ENCODE measurements at places on chromosomes 6 and 20.

DNA sequence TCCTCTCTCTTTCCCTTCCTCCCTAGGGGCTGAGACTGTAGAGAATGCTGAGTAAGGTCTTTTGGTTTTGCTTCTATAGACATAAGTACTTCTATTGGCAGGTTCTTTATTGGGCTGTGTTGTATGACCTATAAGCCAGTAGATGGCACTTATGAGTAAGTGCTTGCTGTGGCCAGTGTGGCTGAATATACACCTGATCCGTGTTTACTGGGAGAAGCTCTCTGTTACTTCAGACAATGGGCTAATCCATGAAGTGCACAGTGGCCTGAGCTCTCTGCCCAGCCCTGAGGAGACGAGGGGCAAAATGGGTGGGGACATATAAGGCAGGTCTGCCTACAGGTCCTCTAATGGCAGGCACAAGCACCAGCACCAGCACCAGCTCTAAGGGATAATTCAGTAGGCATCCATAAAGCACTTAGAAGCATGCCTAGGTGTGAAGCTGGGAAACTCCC, 610.3 kb downstream of the RNF144B start:
- DNase-seq: peak; percentile 49

- no peak for DNase-seq
These were observed 54.4 kb downstream of the FAM184A start for GRCh38 chr6:119024111-119024510.

DNA sequence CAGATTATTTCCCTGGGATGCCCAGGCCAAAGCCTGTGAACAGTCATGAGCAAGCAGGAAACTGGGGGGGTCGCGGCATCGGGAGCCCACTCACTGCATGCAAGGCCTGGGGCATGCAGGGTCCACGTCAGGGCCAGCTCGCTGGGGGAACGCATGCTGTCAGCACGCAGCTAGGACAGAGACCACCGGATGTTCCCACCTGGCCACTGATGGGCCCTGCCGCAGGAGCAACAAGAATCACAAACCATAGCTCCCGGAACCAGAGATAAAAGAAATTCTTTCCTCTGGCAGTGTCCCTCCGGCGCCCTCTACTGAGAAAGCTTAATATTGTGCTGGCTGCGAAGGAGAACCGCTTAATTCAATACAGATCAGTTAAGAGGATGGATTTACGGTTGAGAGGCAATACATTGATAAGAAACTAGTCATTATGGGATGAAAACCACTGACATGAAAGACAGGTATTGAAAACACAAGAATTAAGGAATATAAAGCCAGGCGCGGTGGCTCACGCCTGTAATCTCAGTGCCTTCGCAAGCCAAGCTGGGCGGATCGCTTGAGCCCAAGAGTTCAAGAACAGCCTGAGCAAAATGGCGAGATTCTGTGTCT, 32.6 kb downstream of the C6orf15 start:
- peak; percentile 62 for DNase-seq

- DNase-seq: no peak
These were observed 61.6 kb upstream of the SNX9 start for GRCh38 chr6:157761331-157761921.

- DNase-seq: no peak
These were observed 118.0 kb downstream of the NFATC2 start for GRCh38 chr20:51424270-51425117.

DNA sequence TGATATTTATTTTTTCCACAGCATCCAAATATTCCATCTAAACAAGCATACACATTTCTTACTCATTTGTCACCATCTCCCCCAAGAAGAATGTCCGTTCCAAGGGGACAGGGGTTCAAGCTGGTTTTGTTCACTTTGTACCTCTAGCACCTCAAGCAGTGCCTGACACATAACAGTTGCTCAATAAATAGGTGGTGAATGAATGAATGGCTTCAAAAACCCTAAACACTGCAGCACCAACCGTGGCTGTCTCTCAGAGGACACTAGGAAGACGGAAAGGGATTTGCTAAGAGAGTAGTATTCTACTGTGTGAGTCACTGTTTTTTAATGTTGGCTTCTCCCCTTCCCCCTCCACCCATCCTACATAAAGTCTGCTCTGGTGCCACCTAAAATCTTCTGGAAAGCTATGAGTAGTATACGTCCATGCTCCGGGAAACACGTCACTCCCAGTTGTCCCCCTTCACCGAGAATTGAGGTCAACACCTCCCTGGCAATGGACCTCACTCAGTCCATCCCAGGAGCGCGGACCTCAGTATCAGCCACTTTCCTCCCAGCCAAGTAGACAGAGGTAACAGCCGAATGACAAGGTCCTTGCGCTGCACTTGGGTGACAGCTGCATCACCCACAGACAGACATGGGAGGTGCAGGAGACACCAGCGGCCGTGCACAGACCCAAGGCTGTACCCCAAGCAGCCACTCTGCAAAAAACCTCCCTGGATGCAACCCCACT, 107.4 kb downstream of the PREX1 start:
- DNase-seq: no peak

DNA sequence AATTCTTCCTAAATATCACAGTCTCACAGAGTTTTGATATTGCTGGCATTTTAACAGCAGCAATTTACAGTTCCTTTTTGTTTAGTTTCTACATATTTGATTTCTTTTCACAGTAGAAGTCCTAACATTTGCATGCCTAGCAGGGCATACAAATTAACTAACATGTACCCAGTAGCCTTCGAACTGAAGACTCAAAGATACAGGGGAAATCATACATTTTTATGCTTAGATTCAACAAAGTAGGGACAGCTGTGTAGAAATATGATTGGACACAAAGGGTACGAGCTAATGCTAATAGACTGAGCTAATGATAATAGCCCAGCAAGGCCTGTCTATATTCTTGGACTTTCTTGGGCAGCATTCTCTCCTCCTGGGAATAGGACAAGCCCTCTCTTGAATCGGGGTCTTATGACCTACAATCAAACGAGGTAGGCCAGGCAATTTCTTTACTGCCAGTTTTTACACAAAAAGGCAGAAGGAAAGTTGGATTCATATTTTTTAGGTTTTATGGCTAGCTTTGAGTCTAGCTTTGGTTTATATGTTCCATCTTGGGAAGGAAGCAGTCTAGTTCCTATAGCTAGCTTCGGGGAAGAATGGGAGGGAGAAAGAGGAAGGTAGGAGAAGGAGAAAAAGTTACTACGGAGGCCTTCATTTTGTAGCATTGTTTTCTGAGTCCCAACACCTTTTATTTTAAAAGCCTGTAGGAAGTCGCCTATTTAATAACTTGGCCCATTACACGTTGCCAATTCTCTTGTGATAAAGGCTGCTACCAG, 115.8 kb downstream of the HFE start:
- no peak for DNase-seq

DNA sequence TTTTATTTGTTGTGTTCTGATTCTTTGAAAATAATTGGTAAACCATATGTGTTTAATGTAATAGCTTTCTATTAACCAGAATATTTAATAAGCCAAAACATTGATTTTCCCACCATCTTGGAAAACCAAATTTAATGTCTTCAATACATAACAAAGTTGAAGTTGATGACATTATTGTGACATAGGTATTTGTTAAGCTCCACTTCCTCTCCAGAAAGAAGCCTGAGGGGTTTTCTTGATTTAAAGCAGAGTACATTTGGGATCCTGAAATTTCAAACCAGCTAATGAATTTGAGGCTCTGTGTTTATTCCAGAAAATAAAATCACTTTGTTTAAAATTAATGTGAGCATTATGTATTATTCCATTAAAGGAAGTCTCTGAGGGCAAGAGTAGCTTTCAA, 106.3 kb downstream of the PERP start:
- DNase-seq: no peak

- no peak for DNase-seq
These were observed 598.5 kb upstream of the IRAK1BP1 start for GRCh38 chr6:78268591-78269452.

- no peak for DNase-seq
These were observed 2.0 kb downstream of the PRPF6 start for GRCh38 chr20:63982937-63983336.

GRCh38 chr6:11552442-11552841, 14.9 kb downstream of the TMEM170B start:
- DNase-seq: no peak

DNA sequence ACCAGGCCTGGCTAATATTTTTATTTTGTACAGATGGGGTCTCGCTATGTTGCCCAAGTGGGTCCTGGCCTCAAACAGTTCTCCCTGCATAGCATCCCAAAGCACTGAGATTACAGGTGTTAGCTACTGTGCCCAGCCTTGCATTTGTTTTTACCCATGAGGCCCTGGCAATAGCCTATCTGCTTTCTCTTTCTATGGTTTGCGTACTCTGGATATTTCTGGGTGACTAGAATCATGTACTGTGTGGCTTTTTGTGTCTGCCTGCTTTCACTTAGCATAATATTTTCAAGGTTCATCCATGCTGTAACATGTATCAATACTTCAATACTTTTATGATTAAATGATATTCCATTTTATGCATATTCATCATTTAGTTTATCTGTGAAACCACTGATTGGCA, 451.7 kb downstream of the GRIK2 start:
- no peak for DNase-seq

DNA sequence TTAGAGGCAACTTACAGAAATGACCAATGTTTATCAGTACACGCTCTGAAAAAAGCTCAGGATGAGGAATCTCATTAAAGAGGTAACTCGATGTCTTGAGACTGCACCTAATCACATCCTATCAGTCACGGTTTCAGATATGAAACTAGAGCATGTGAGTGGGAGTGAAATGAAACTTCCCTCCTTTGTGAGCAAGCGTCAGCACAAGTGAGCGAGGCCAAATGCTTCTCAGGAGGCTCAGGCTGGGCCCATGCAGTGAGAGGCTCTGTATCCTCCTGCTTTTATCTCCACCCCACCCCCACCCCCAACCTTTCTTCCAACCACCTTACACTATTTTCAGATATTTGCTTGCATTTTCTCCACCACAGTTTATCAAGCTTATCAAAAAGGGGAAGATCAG, 140.8 kb upstream of the RIMS1 start:
- DNase-seq: no peak

GRCh38 chr6:106856227-106856874, 118.2 kb downstream of the CD24 start:
- DNase-seq: no peak

GRCh38 chr6:2171728-2172127, 73.7 kb downstream of the GMDS start:
- no peak for DNase-seq

DNA sequence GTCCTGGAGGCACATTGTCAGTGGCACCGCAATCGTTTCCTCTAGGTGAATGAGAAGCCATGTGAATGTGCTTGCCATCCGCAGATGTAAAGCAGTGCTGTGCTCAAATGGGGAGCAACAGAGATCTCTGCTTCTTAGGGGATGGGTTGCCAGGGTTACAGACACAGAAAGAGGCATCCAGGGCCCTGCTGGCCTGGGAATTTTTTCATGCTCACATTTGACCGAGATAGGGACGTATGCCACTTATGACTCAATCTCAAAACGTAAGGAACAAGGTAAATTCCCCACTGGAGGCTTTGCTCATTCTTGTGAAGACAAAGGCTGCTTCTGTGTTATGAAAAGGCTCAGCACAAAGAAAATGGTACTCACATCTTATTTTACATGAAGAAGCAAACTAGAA, 11.0 kb downstream of the C6orf118 start:
- DNase-seq: no peak

- no peak for DNase-seq
These were observed 39.7 kb downstream of the TMEM200A start for GRCh38 chr6:130405549-130405948.

DNA sequence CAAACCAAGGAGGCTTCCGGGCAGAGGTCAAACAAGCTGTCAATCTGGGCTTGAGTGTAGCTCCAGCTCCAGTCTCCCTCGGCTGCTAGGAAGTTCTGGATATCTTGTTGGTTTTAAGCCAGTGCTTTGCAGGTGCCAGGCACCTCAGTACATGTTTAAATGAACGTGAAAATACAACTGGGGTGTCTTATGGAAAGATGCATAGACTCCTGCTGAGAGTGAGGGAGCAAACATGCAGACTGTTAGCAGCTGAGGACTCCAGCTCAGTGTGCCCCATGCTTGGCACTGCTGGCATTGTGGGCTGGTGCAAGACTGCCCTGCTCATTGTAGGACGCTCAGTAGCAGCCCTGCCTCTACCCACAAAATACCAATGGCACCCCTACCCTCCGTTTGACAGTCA, 28.5 kb downstream of the ERMARD start:
- no peak for DNase-seq

- no peak for DNase-seq
These were observed 105.4 kb upstream of the AKIRIN2 start for GRCh38 chr6:87807475-87807874.

- DNase-seq: no peak
These were observed 148.4 kb upstream of the FOXA2 start for GRCh38 chr20:22732751-22733150.

DNA sequence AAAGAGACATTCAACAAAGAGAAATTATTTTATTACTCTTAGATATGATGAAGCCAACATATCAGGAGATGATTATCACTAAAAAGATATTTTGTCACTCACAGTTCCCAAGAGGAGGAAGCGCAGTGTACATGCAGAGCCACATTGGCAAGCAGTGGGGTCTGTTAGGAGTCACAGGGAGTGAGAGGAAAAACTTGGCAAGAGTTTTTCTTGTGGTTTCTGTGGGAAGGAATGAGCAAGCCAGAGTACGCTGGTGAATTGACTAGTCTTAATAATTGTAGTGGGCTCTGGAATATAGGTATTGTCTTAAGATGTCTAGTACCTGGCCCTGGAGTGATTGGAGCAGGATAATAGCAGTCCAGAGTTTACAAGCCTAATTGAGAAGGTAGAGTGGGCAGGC, 1095.2 kb downstream of the GRIK2 start:
- no peak for DNase-seq

DNA sequence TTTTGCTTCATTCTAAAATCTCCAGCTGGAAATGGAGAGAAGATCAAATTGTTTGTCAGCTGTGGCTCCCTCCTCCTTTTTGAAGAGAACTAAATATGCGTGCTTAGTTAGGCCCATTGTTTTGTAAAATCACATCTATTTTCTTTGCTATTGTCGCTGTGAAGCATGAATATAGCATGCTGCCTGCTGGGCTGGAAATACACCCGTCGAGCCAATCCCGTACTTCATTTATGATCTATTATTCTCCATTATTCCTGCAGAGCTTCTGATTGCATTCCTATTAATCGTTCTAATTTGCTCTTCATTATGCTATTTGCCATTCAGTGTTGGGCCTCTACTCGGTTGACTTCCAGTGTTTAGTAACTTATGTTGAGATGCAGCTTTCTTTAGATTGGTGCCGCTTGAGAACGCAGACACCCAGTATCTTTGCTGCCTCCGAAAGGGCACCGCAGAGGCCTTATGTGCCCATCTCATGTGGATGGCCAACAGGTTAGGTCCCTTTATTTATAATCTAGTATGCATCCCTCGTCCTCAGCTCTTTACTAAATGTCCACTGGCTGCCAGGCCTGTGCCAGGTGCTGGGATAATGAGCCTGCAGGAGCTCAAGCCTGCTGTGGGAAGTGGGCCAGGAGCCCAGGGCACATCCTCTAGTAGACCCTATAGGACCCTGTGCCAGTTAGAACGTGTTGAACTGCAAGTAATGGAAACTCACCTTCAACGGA, 45.6 kb downstream of the FAM50B start:
- no peak for DNase-seq

DNA sequence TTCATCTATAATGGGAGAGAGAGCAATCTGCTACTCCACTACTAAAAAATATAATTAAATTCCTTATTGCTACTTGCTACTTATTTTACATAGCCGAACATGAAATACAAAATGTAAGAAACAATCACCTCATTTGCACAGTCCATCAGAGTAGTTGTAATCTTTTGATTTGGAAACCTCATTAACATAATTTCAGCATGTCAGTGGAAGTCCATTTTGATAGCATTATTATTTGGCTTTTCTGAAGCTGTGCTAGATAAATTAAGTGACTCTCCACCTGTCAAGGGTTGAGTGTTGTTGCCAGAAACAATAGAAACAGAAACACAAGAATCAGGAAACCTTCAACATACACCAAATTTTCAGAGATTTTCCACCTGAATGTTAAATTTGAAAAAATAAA, 250.0 kb downstream of the RFPL4B start:
- DNase-seq: no peak

Measured in LoVo (cell line).